Stimulated activated CD4-positive, alpha-beta T cell treated with anti-CD3 and anti-CD28 coated beads, Interleukin-15, amount 100 ng/mL, for 48 hours (primary cell): ENCODE measurements at places on chromosomes 6 and 20.
A peak's percentile ranks its signal among the peaks of the same experiment; 100 is the strongest.

GRCh38 chr6:79913369-79913768 is 34.0 kb downstream of the ELOVL4 start:
- no peak for DNase-seq

DNA sequence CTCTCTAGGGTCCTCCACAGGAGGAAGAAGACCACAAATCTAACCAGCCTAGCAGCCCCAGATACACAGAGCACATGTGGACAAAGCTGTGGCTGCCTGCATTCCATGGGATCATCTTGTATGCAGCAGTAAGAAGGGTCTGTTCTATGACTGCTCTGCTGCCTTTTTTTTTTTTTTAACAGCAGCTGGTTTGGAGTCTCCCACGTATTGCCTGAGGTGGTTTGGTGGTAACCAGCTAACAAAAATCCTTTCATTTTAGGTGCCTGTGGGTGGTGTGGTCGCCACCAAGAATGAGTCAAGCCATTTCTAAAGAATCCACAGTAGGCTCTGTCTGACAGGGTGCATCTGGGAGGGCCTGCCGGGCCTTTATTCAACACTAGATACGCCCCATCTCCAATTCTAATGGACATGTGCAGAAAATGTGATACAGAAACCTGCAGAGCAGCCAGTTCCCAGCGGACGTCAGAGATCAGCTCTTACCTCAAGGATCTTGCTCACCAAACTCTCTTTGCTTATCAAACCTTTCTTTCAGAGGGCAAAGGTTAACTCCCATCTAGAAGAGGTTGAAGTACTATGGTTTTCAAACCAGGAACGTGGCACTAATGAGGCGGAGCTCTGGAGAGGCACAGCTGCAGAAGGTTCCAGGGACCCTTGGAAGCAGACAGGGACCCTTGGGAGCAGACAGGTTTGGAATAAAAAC is 32.0 kb downstream of the GNAS-AS1 start:
- peak; percentile 70 for DNase-seq

GRCh38 chr6:52522151-52522626 is 54.7 kb downstream of the TRAM2 start:
- no peak for DNase-seq

DNA sequence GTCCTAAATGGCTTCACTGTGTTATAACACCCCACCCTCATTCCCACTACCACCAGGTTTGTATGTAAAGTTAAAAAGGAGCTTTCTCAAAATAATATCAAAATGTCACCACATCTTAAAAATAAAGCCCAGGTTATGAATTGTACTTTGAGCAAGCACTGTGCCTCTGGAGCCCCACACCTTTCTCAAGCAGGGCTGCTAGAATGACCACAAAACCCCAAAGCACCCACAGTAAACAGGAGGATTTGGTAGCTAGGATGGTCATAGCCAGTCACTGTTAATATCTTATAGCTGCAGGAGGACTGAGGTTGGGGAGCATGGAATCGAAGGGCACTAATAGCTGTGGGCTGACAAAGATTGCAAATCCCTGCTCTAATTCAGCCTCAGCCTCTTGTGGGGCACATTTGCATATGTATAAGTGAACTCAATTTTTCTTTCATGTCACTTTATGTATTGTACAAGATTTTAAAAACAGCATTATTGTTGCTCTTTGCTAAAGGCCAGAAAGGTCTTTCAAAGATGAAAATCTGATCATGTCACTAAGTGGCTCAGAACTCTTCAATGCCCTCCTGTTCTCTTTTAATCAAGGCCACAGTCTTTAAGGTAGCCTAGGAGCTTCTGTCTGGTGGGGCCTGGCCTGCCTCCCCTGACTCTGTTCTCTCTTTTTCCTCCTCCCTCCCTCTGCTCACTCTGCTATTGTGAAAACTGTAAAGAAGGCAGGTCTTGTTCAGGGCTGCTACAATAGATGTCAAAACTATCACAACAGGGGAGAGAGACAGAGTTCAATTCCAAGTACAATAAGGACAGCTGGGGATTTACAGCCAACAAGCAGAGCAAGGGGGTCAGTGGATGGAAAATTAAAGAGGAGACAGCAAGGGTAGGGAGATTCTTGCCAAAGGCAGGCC is 101.6 kb downstream of the TMEM200A start:
- DNase-seq: no peak

GRCh38 chr20:58006346-58007316 is 221.8 kb downstream of the ANKRD60 start:
- no peak for DNase-seq

DNA sequence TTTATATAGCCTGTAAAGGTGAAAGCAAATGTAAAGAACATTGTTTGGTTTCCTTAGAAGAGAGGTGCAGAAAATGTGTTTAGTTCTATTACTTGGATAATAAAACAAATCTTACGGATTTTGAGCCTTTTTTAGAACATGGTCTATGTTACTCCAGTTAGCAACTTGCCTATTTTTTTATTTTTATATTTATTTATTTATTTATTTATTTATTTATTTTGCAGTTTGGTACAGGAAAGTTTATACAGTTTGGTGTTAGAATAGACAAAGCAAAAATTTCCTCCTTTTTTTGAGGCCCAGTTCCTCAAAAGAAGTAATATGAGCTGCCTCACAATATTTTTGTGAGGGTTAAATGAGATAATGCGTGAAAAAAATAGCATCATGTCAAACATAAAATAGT is 41.6 kb upstream of the EEF1E1 start:
- DNase-seq: no peak

GRCh38 chr6:31690231-31691077 is 9.6 kb upstream of the LY6G5C start:
- DNase-seq: no peak

GRCh38 chr6:67606906-67607828 is 1027.9 kb upstream of the ADGRB3 start:
- no peak for DNase-seq

GRCh38 chr20:23162887-23163286 is 76.8 kb upstream of the CD93 start:
- no peak for DNase-seq

GRCh38 chr6:19536838-19537237 is 300.3 kb upstream of the ID4 start:
- no peak for DNase-seq

GRCh38 chr6:30981942-30982772 is 1.4 kb upstream of the MUC21 start:
- no peak for DNase-seq

DNA sequence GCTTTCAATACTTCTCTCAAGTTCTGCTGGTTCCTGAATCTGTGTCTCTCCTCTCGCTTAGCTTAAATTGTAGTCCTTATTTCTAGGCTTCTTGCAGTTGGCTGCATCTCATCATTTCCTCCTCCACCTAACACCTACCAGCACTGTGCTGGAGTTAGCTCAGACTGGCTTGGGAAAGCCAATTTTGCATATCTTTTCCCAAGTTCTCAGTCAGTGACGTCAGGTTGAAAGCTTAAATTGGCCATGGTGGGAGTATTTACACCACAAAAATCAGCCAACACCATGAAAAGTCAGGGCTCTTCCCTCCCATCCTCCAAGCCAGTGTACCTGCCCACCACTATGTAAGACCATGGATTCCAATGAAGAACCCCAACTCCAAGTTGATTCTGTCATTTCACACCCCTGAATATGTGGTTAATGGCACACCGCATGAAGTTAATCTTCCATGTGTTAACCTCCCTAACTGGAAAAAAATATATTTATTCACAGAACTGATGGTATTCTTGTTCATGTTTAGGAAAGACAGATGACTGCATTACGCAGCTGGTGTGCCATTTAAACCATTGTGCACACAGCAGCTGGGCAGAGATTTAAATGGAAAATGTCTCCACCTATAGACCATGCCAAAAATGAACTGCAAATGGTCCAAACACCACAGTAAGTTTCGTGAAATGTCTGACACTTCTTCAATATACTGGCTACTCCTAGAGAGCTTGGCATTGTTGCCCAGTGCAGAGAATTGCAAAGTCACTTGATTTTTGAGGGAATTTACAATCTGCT is 274.1 kb upstream of the MAP3K7 start:
- DNase-seq: no peak
